ENCODE measurements at places on chromosomes 12 and 14.

- DNase-seq, result no peak
Observed at GRCh38 chr14:83908419-83908818, 1621.5 kb upstream of the FLRT2 start.

GRCh38 chr12:71683633-71684032 lies 2.2 kb upstream of the TMEM19 start:
- DNase-seq, result no peak

- DNase-seq, result no peak
Observed at GRCh38 chr12:89080793-89081465, 271.4 kb downstream of the DUSP6 start.

DNA sequence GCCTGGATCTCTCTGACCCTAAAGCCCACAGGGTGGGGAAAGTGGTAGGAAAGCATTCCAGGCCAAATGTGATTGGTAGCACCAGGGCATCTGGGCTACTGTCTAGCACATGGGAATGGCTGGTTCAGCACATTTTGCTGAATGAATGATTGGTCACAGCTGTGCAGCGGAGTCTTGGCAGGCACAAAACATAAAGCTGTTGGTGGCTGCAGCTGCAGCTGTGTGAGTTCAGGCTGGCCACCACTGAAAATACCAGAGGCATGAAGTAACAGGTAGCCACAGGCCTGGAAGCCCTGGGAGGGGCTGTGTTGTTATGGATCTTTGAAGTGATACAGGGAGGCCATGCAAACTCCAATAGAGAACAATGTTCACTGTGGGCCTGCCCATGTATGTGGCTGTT lies 72.7 kb downstream of the MYRFL start:
- no peak for DNase-seq

- no peak for DNase-seq
Observed at GRCh38 chr12:12804432-12804886, 8.7 kb upstream of the DDX47 start.

DNA sequence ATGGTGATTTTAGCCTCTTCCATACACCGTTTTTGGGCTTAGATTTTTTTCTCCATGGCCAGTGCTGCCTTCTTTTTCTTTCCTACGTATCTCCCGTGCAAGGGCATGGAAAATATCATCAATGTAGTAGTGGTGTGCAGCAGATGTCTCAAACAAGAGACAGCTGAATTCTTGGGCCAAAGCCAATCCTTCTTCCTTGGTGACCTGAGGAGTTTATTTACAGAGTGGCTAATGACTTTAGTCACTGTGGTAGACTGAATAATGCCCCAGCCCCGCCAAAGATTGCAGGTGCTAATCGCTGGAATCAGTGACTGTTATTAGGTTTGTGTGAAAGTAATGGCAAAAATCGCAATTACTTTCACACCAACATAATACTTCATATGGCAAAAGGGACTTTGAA lies 235.5 kb upstream of the NOS1 start:
- no peak for DNase-seq

GRCh38 chr12:131867891-131868675 lies 26.3 kb upstream of the ULK1 start:
- no peak for DNase-seq

DNA sequence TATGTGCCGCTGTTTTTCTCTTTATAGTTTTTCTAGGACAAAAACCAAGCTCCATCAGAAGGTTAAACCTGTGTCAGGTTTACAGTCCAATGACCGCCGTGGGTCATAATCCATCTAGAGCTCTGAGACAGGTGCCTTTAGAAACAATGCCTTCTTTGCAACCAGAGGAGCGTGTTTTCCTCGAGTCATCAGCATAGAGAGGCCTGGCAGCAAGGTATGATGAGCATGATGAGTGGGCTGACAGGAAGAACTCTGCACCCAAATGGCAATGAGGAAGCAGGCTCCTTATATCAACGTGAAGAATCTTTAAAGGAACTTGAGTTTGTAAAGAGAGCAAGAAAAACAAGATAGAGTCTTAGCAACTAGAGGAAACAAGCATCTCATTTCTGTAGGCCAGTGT lies 60.5 kb upstream of the NUDT4 start:
- DNase-seq, result no peak

All from sigmoid colon (tissue), 7 donors.